Omental fat pad (tissue), 4 donors: ENCODE measurements at places on chromosomes 2 and 18. TPM values are rescaled to one million over a fixed set of nuclear protein-coding genes. Genes with fewer than 3 reads are reported as not detected.

EGR4 gene
- total RNA-seq = not detected

CYP27C1 gene
- total RNA-seq = 0.24 TPM

ALPI gene
- not detected for total RNA-seq

SAG gene
- not detected for total RNA-seq

RAB27B gene
- 0.50 TPM for total RNA-seq

FBLN7 gene
- 6.6 TPM for total RNA-seq

FARSB gene
- total RNA-seq = 18.4 TPM
